ENCODE measurements at places on chromosomes 1 and 21.

DNA sequence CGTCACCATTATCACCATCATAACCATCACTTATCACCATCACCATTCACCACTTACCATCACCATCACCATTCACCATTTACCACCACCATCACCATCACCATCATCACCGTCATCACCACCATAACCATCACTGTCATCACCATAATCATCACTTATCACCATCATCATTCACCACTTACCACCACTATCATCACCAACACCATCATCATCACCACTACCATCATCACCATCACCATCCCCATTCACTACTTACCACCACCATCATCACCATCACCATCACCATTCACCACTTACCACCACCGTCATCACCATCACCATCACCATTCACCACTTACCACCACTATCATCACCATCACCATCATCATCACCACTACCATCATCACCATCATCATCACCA is 151.8 kb downstream of the CAMTA1 start:
- DNase-seq: no peak

DNA sequence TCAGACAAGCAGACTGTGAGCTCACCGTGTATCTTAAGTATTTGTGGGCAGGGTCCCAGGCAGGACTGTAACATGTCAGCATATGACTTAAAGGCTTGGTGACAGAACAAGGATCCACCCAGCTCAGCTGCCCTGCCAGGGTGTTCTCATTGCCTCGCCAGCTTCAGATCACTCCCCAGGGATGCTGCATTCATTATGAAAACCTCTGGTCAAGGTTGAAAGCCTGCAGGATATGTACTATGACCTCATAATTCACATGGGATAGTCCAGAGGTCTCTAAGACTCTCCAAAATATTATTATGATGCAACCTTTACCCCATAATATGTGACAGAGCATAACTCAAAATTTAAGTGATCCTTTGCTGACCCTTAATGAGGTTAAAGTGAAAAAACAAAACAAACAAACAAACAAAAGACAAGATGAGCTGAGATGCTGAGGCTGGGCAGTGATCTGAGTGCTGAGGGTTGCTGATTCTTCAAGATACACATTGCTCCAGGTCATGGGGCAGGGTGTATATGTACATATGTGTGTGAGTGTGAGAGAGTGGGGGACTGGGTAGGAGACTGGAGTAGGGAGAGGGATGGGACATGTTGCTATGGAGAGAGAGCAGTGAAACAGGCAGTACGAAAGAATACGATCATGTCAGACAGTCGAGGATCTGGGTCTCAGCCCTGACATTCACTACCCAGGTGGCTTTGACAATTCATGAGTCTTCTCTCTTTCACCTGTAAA is 98.8 kb upstream of the DUSP10 start:
- DNase-seq: no peak

GRCh38 chr1:47192458-47193384 is 2.9 kb upstream of the PDZK1IP1 start:
- DNase-seq: no peak

GRCh38 chr1:43344267-43344850 is 6.7 kb downstream of the MPL start:
- no peak for DNase-seq

- no peak for DNase-seq
Observed at GRCh38 chr1:8386247-8386646, 68.3 kb downstream of the SLC45A1 start.

DNA sequence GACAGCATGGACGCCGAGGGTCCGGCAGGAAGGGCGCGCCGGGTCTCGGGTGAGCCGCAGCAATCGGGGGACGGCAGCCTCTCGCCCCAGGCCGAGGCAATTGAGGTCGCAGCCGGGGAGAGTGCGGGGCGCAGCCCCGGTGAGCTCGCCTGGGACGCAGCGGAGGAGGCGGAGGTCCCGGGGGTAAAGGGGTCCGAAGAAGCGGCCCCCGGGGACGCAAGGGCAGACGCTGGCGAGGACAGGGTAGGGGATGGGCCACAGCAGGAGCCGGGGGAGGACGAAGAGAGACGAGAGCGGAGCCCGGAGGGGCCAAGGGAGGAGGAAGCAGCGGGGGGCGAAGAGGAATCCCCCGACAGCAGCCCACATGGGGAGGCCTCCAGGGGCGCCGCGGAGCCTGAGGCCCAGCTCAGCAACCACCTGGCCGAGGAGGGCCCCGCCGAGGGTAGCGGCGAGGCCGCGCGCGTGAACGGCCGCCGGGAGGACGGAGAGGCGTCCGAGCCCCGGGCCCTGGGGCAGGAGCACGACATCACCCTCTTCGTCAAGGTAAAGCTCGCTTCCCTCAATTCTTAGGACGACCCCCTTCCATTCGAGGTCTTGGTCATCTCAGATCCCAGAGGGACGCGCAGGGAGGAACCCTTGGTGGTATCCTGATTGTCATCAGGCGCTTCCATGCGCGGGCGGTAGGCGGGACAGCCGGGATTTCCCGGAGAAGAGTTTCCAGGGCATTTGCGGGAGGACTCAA is 1.6 kb downstream of the CLIC6 start:
- no peak for DNase-seq

DNA sequence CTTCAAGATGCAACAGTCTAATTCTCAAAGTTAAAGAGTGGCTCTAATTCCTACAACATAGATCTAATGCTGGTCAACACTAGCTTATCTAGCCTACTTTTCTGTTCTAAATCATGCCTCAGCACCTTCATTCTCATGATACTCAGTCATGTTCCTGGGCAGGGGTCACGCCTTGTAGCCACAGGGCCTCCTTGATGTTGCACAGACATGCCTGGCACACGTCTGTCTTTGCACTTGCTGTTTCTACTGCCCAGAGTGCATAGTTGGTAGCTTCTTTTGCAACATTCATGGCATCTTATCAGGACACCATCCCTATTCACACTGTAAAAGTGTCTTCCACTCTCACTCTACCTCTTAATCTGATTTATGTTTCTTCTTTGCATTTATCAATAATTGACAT is 76.6 kb downstream of the TBX15 start:
- DNase-seq: no peak

GRCh38 chr1:7121622-7121988 is 336.4 kb downstream of the CAMTA1 start:
- DNase-seq: no peak

DNA sequence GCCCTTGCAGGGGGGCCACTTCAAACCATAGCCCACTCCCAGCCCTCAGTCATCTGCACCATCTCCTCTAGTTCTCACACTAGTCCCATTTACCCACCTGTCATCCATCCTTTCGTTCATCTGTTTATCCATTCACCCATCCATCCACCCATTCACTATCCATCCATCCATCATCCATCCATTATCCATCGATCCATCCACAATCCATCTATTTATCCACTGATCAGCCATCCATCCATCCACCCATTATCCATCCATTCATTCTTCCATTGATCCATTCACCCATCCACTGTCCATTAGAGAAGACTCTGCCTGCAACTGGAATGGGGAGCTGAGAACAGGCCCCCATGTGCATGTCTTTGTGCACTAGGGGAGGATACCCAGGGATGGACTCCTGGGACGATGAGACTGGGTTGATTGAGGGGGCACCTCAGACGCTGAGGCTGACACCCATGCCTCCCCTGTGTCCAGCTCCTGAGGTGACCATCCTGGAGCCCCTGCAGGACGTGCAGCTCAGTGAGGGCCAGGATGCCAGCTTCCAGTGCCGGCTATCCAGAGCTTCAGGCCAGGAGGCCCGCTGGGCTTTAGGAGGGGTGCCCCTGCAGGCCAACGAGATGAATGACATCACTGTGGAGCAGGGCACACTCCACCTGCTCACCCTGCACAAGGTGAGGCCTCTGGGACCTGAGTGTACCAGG is 97.9 kb downstream of the TRIM11 start:
- no peak for DNase-seq

- DNase-seq: no peak
Observed at GRCh38 chr1:47507881-47508701, 70.2 kb downstream of the FOXD2 start.

- no peak for DNase-seq
Observed at GRCh38 chr1:110135246-110135645, 15.0 kb upstream of the SLC6A17 start.

DNA sequence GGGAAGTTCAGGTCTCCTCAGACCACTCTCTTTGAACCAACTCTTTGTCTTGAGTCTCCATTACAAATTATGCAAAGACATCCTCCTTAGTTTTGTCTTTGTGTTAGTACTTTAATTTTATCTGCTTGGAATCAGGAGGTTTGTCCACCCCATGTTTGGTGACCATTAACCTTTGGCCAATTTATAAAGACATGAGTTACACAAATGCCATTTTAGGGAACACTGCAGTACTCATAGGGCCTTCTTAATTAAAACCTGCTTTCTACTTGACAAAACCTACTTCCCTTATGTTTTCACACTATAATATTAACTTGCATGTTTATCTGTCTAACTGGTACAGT is 7.9 kb upstream of the CDC73 start:
- DNase-seq: no peak

DNA sequence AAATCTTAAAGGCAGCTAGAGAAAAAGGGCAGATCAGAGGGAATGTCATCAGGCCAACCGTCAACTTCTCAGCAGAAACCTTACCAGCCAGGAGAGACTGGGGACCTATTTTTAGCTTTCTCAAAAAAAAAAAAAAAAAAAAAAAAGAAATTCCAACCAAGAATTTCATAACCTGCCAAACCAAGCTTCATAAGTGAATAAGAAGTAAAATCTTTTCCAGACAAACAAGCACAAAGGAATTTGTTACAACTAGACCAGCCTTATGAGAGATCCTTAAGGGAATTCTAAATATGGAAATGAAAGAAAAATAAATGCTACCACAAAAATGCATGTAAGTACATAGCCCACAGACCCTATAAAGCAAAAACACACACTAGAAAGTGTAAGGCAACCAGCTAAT is 267.7 kb downstream of the AKT3 start:
- no peak for DNase-seq

GRCh38 chr1:244329591-244330317 is 122.0 kb downstream of the ADSS2 start:
- no peak for DNase-seq

GRCh38 chr1:164667600-164667999 is 108.6 kb downstream of the PBX1 start:
- DNase-seq: no peak

- DNase-seq: peak; percentile 38
Observed at GRCh38 chr1:218459878-218460711, 115.0 kb downstream of the TGFB2 start.

GRCh38 chr21:45074818-45075595 is 627 bp downstream of the ADARB1 start:
- DNase-seq: no peak

- peak; percentile 9 for DNase-seq
Observed at GRCh38 chr1:185244015-185244747, 72.9 kb downstream of the IVNS1ABP start.

DNA sequence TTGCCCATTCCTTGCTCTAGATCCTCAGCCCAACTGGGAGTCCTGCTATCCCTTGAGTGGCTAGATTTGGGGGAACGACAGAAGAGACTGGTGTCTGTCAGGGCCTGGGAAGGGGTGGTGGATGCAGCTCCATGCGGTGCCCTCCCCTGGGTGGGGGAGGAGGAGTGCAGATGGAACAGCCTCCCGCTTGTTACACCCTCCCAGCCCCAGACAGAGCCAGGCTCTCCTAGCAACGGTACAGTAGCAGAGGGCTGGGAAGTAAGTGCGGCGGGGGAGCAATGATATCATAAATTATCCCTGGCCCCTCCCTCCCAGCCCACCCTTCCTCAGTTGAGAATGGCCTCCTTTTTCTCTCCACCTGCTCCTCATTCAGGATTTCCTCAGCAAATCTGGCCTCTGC is 37.2 kb downstream of the RHBG start:
- no peak for DNase-seq

- DNase-seq: no peak
Observed at GRCh38 chr1:116273042-116273783, 99.8 kb upstream of the ATP1A1 start.

DNA sequence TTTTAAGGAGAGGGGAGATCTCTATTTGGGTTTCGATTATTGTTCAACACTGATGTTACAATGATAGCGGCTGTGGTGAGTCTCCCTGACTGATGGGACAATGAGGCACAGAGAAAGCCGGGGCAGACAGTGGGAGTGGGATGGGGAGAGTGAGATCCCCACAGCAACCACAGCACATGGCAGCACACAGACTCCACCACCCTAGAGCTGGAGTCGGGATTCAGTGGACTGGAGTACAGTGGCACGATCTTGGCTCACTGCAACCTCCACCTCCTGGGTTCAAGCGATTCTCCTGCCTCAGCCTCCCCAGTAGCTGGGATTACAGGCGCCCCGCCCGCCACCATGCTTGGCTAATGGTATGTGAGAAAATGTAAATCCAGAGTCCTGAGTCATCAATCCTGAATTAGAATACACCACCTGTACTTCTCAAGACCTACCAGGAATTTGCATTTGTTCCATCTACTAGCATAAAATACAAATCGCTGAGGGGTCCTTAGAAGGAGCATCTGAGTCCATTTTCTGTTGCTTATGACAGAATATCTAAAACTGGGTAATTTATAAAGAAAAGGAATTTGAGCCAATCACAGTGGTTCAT is 125.8 kb downstream of the TOMM20 start:
- no peak for DNase-seq

Data from SW 1271 (cell line).